Stimulated activated CD4-positive, alpha-beta T cell treated with anti-CD3 and anti-CD28 coated beads, Interleukin-1b, Interleukin-23, amount 100 ng/mL, for 4 hours (primary cell): ENCODE measurements at places on chromosomes 13 and 19.
A peak's percentile ranks its signal among the peaks of the same experiment; 100 is the strongest.

DNA sequence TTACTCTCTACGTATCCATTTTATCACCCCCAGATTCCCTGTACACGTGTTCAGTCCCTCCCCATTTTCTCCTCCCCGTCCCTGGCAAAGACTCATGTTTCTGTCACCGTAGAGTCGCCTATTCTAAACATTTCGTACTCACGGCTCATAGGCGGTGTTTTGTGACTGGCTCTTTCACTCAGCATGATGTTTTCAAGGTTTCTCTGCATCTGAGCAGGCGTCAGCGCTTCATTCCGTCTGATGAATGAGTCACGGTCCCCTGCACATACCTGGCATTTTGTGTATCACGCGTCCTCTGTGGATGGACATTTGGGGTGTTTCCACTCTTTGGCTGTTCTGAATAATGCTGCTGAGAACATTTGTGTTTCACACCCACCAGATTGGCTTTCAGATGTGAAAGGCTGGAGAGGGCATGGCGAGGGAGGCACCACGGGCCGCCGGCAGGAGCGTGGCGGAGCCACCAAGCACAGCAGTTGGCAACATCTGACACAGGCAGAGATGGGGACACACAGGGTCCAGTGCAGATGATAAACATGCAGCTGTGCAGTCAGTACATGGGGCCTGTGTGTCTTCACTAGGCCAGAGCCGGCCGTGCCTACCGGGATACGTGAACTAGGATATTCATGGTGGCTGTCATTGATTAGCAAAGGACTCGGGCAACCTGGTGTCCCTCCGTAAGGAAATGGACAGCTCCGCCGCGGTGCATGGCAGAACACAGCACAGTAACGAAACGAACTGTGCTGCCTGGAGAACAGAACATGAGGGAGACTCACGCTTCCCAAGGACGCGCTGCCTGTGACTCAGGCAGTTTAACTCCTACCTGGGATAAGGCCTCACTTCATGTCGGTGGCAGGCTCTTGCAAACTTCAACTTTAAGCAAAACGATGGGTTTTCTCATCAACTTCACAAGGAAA lies 117.2 kb downstream of the ATP11A start:
- no peak for DNase-seq

GRCh38 chr19:28208745-28209144 lies 1004.2 kb downstream of the UQCRFS1 start:
- no peak for DNase-seq

DNA sequence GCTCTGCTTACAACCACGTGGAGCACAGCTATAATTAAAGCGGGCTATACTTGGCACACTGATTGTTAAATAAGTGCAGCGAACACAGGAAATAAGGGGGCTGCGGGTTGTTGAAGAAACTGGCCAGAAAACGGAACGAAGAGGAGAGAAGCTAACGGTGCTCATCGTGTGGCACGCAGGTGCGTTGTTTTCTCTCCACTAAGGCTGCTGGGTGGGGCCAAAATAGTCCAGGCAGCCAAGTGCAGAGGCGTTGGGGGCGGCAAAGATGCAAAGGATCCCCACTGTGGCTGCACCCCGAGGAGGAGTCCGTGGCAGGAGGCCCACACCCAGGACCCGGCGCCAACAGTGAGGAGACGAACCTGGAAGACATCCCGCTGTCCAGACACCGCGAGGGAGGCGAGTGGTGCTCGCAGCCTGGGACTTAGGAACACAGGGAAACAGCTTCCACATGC lies 8.1 kb upstream of the ARL11 start:
- no peak for DNase-seq

GRCh38 chr13:112391746-112392145 lies 15.6 kb downstream of the SPACA7 start:
- no peak for DNase-seq

DNA sequence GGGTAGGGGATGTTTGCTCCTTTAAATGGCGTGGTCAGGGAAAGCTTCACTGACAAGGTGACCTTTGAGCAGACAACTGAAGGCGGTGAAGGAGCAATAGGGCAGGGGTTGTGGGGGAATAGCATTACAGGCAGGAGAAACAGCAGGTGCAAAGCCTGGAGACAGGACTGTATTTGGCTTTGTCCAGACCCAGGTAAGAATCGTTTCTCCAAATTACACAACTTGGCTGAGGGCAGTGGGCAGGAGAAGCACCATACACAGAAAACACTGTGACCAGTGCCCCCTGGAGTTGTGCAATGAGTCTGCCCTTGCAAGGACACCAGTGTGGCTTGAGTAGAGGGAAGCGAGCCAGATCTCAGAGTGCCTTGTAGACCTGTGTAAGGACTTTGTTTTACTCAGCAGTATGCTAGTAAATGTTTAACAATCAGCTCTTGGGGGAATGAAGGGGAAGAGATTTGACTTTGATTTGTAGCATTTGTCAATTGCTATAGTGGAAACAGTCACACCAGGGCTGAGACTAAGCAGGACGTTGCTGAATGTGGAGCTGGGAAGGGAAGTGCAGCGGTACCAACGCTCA lies 360.0 kb downstream of the DCT start:
- no peak for DNase-seq

DNA sequence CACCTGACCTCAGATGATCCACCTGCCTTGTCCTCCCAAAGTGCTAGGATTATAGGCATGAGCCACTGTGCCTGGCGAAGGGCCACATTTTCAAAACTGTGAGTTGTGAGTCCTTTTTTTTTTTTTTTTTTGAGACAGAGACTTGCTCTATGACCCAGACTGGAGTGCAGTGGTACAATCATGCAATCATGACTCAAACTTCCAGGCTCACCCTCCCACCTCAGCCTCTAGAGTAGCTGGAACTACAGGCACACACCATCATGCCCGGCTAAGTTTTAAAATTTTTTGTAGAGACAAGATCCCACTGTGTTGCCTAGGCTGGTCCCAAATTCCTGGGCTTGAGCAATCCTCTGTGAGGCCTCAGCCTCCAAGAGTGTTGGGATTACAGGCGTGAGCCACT lies 3.8 kb upstream of the MYPOP start:
- DNase-seq = no peak

DNA sequence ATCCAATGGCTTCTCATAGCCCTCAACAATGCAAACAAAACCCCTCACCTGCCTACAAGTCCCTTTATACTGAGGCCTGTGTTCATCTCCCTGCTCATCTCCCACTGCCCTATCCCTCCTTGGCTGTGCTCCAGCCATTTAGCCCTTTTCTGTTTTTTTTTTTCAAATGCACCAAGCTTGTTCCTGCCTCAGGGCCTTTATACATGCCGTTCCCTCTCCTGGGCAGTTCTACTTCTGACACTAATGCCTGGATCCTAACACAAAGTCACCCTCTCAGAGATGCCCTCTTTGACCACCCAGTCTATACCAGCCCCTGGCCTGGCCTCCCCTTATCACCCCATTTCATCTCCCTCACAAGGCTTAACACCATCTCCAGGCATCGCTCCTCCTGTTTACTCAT lies 26.9 kb downstream of the ZNF574 start:
- DNase-seq = no peak

DNA sequence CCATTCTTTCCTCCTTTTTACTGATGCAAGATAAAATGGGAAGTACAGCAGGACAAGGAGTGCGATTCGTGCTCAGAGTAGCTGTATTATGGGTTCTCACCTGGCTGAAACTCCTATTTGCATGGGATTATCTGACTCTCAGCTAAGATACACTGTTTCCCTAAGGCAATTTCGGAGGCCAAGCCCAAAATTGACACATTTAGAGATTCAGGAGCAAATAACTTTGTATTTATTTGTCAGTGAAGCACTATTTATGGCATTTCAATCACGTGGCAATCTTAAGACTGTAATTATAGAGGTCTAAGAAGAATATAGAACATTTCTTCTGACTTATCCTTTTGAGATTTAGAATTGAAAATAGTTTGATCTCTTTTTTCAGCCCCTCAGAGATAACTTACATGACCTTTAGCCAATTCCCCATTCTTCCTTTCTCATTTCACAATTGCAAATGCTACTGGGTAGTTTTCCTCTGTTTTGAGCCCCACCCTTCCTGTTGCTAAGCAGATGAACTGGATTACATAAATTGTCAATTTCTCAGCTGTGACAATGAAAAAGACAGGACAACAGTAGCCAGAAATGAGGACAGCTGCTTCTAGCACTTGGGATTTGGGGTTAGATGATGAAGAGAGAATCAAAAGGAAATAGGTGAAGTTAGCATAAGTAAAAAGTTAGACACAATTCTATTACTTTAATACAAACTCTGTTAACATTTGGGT lies 122.7 kb upstream of the FRY start:
- DNase-seq = no peak

DNA sequence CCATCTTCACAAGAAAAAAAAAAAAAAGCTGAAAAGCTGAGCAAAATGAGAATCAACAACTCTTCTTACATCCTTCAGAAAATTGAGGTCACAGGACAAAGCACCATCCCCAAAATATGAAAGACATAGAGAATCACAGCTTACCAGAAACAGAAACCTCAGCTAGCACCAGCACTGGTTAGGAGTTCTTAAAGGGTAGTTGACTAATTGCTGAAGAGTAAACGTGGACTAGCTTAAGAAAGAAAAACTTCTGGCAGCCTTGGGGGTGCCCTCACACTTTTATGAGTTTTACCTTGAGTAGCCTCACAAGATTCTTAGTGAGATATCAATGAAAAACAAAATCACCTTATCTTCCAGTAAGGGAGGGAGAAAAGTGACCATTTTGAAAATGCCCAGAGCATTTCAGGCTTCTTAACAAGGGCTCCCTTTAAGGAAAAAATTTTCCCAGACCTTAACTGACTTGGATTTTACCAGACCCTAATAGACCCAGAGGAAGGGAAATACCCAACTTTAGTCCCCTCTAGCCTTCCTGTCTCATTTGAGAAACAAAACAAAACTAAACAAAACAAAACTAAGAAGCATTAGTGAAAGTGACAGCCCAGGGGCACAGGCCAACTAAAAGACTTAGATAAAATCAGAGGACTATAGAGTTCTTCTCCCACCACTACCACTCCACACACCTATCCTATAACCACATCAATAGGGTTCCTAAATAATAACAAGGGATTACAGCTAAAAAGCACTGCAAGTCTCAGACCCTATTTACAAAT lies 888.6 kb downstream of the DIAPH3 start:
- DNase-seq = no peak

DNA sequence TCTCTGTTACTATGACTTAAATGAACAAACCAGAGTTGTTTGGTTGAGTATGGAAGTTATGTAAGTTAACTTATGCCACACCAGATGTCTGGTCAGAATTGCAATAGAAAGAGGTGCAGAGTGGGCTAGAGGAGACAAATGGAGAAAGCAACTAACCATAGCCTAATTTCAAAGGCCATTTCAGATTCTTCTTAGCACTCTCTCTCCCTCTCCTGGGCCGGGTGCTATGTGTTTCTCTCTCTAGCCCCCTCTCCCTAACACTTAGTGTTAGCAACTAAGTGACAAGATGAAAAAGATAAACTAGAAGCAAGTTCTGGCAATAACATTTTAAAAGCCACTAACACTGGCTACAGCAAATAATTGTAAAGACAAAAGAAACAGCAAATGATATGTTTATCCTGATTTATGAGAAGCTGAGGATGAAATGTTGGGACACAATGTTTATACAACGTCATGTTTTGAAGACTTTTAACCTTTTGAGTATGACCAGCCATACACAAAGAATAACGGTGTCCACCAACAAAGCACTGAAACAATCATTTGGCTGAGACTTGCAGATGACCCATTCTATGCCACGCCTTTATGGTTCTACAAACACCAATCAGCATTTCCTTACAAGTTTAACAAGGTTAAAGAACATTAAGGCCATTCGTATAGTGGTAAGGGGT lies 18.6 kb downstream of the SERPINE3 start:
- no peak for DNase-seq

- no peak for DNase-seq
Observed at GRCh38 chr13:99153219-99153618, 47.4 kb upstream of the UBAC2 start.

DNA sequence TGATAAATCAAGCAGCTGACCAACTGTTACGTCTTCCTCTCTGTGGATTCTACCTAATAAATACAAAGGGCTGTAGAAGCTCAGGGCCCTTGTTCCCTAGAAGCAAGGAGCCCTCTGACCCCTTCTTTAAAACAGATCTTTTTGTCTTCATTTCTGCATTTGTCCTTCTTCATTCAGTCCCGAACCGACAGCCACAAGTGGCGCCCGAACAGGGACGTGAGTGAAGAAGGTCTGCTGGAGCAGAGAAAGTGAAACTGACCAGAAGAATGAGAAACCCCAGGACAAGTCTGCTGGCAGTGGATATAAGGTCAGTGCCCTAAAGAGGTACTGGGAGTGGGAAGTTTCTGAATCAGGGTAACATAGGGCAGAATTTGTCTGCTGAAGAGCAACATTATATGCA lies 13.1 kb downstream of the ZNF773 start:
- no peak for DNase-seq

DNA sequence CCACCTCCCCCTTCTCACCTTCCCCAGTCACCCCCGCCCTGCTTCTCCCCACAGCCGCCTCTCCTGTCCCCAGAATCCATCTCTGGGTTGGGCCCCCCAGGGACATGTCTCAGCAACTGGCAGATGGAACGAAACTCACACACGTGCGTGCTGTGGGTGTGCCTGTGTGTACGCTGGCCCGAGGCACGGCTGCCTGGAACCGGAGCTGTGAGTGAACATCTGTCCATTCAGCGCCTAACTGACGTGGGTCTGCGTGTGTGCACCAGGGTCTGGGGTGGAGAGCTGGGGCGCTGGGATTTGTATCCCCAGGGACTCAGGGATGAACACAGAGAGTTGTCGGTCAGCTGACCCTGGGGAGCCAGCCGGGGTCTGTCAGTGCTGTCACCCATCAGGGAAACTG lies 752 bp upstream of the HAS1 start:
- DNase-seq = no peak

DNA sequence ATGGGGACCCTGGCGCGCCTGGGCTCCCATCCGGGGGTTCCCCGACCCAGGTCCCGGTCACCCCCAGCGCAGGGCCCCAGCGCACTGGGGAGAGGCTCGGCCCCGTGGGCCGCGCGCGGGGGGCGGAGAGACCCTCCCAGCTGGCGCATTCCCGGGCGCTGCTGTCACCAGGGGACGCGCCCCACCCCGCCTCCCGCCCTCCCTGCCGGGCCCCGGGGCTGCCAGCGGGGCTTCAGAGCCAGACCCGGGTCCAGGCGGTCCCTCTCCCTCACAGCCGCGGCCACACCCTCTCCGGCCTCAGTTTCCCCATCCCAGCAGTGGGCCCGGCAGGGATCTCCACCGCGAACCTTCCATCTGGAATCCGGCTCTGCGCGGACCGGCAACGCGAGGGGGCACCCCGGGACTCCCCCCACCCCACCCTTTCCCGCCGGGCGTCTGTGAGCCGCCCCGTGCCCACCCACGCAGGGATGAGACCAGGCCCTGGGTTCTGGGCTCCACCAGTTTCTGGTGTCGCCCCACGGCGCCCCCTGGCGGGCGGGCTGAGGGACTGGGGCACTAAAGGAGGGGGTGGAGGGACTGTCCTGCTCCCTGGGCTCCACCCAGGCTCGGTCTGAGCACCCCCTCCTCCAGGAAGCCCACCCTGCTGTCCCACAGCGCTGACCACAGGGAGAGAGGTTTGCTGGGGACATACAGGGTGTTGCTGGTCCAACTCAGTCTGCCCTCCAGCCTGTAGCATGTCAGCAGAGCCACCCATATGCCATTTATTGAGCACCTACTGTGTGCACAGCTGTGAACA lies 878 bp upstream of the ADAMTSL5 start:
- peak; percentile 58 for DNase-seq

- no peak for DNase-seq
Observed at GRCh38 chr13:20482275-20482761, 43.3 kb downstream of the CRYL1 start.

GRCh38 chr13:51822106-51822815 lies 18.3 kb upstream of the DHRS12 start:
- no peak for DNase-seq
